ENCODE measurements at places on chromosomes 12 and 14.

DNA sequence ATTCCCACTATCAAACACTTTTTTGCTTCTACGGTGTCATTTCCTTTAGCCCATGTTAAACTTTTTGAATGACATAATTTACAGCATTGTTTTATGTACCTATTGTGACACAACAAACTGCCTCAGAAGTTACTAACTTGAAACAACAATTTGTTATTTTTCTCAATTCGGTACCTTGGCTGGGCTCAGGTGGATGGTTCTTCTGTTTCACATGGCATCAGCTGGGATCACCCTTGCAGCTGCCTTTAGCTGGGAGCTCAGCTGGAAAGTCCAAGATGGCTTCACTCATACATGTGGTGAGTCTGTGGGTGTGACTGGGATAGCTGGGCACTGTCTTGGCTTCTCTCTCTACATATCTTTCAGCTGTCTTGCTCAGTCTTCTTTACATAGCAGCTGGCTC is 156.0 kb downstream of the GXYLT1 start:
- DNase-seq, result no peak

GRCh38 chr12:26434299-26435068 is 239.1 kb downstream of the SSPN start:
- DNase-seq, result no peak

GRCh38 chr12:29782871-29783772 is 620 bp downstream of the TMTC1 start:
- no peak for DNase-seq

DNA sequence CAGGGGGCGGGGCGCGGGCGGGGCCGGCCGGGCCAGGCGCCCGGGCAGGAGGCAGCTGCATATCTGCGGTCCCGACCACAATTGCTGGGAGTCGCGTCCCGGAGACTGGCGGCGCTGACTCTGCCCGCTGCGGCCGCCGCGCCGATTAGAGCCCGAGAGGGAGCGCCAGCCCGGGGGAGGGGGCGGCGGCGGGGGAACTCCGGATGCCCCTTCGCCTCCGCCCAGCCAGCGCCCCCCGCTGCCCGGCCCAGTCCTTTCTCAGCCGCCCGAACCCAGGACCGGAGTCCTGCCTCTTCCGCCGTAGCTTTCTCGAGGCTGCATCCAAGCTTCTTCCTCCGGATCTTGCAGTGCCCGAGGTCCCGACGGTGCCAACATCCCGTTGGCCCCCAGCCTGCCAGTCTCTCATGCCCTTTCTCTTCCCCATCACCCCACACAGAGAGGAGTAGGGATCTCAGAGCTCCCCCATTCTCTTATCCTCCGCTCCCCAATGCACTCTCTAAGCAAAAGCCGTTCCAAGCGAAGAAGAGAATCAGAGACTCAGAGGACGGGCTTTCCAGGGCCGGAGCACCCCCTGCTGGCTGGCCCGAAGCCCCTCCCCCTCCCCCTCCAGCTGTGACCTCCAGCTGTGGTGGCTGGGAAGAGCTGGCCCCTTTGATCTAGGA is 8.8 kb upstream of the SP7 start:
- DNase-seq, result peak; percentile 74

- no peak for DNase-seq
Measured at GRCh38 chr12:95271465-95271864, 53.9 kb downstream of the VEZT start.

GRCh38 chr14:92597906-92598905 is 84.6 kb downstream of the RIN3 start:
- DNase-seq, result no peak

DNA sequence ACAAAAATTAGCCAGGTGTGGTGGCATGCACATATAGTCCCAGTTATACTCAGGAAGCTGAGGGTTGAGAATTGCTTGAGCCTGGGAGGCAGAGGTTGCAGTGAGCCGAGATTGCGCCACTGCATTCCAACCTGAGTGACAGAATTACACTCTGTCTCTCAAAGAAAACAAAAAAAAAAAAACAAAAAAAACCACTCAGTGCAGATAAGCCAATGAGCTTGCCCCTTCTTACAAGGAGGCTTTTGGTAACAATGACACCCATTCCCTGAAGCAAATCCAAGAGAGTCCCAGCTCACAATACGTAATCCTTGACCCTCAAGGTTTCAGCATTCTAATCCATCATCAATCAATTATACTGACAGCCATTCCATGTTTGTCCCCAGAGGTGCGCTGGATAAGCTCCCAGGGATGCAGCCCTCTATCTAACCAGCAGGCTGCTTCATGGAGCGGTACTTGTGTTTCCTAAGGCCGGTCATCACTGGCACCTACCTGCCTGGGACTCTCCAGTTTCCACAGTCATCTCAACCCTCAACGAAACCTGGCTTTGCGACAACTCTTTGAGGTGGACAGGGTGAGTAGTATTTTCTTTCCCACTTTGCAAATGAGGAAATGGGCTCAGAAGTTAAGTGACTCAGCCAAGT is 12.4 kb downstream of the GCN1 start:
- no peak for DNase-seq

DNA sequence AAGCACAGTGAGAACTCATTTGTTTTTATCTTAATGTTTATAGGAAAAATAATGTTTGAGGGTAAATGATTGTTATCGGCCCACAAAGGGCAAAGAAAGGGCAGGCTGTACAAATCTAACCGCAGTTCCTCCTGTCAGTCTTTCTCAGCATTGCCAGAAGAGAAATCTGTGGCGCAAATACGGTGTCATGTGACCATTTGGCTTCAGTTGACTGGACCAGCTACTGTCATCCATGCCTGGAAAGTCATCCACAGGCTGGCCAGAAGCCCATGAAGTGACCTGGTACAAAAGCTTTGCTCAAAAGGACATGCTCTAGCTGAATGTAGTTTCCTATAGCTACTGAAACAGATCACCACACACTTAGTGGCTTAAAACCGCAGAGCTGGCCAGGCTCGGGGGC is 43.6 kb downstream of the HCAR2 start:
- no peak for DNase-seq

Measured in 8988T (cell line).